ENCODE measurements at places on chromosomes 12 and 14.

DNA sequence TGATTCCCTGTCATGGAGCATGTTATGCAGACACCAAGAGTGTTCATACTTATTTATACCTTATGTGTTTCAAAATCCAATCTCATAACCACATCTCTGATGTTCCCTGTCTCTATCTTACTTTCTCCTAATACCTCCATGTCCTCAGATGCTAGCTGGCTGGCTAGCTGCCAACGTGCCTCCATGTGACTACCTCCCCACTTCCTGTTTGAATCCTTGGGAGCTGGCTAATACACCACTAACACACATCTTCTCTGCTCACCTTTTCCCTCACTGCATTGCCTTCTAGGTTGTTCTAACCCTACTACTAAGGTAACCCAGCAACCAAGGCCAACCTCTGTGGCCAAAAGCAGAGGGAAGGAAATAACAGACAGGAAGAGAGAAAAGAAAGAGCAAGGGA lies 27.3 kb downstream of the TTC5 start:
- no peak for DNase-seq

- DNase-seq, result no peak
Measured at GRCh38 chr14:103209054-103209453, 85.8 kb downstream of the TNFAIP2 start.

- peak; percentile 38 for DNase-seq
Measured at GRCh38 chr12:94269316-94269999, 121.1 kb downstream of the PLXNC1 start.

- no peak for DNase-seq
Measured at GRCh38 chr14:104977681-104978653, at the start of gene AHNAK2. Gene AHNAK2 (minus strand): TSS chr14:104978374. CDS start chr14:104978237, 137 bp downstream.

All from GM12865 (cell line).